ENCODE measurements at places on chromosomes 7 and 10. TPM values are rescaled to one million over a fixed set of nuclear protein-coding genes. Genes with fewer than 3 reads are reported as not detected.

DNA sequence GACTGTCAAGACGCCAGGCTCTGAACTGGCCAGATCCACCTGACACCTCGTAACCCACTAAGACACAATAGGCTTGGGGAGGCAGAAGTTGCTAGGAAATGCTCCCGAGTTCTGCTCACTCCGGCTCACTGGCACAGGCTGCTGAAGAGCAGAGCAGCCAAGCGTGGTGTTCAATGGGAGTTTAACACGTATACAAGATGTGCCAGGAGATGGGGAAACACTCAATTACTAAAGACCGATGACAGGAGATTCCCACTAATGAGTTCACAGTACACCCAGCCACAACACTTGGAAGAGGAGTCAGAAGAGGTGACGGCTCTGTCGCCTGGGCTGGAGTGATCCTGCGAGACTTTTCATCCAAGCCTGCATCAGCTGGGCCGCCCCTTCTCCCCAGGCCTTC is 303.4 kb downstream of the GFRA1 start:
- H3K27ac ChIP-seq = no peak overlapping the region
- DNase-seq = no peak
- H3K4me3 ChIP-seq = no peak overlapping the region
- H3K27me3 ChIP-seq = no peaks in the 10 kb centered on the region
- no peaks in the 10 kb centered on the region for H3K4me1 ChIP-seq

- H3K27me3 ChIP-seq = no peaks in the 10 kb centered on the region
- H3K36me3 ChIP-seq = no peaks in the 10 kb centered on the region
- peak overlapping the region; percentile 82 for H3K27ac ChIP-seq
- DNase-seq = peak; percentile 62
Measured at GRCh38 chr10:30818010-30818660, 188.6 kb upstream of the LYZL2 start.

GRCh38 chr7:67251986-67252558 is 255.4 kb downstream of the TYW1 start:
- no peak overlapping the region for H3K27ac ChIP-seq
- H3K4me1 ChIP-seq = no peaks in the 10 kb centered on the region
- H3K4me3 ChIP-seq = no peak overlapping the region

- no peaks in the 10 kb centered on the region for H3K4me1 ChIP-seq
- H3K36me3 ChIP-seq = no peaks in the 10 kb centered on the region
- DNase-seq = peak; percentile 74
- H3K4me3 ChIP-seq = no peak overlapping the region
- H3K27ac ChIP-seq = no peak overlapping the region
- no peaks in the 10 kb centered on the region for H3K27me3 ChIP-seq
Measured at GRCh38 chr7:123682690-123683089, 27.0 kb downstream of the LMOD2 start.

DNA sequence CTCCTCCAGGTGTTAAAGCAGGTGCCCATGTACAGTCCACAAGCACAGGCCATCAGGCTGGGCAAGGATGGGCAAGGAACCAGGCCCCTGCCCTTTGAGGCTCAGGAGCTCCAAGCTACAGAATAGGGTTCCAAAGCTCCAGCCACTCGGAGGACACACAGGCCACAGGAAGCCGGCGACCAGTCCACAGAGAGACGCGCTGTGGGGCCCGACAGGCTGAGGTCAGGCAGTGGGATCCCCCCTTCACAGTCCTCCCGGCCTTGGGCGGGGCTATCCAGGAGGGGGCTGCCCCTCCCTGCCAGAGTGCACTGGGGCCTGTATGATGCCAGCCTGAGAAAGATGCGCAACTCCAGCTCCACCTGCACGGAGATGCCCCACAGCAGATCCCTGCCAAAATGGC is 34.0 kb downstream of the MAD1L1 start:
- no peaks in the 10 kb centered on the region for H3K4me1 ChIP-seq
- H3K27me3 ChIP-seq = no peaks in the 10 kb centered on the region
- DNase-seq = no peak
- H3K4me3 ChIP-seq = no peak overlapping the region
- no peak overlapping the region for H3K27ac ChIP-seq

The LRMDA gene
- 1.0 TPM for total RNA-seq

The CLCN1 gene
- total RNA-seq = under 0.01 TPM

The PPP1R9A gene
- total RNA-seq = 3.3 TPM

The FAM180A gene
- 24.4 TPM for total RNA-seq

The DGKI gene
- 2.1 TPM for total RNA-seq

The AOAH gene
- total RNA-seq = not detected
